ENCODE measurements at places on chromosomes 1 and 21.
A peak's percentile ranks its signal among the peaks of the same experiment; 100 is the strongest.

DNA sequence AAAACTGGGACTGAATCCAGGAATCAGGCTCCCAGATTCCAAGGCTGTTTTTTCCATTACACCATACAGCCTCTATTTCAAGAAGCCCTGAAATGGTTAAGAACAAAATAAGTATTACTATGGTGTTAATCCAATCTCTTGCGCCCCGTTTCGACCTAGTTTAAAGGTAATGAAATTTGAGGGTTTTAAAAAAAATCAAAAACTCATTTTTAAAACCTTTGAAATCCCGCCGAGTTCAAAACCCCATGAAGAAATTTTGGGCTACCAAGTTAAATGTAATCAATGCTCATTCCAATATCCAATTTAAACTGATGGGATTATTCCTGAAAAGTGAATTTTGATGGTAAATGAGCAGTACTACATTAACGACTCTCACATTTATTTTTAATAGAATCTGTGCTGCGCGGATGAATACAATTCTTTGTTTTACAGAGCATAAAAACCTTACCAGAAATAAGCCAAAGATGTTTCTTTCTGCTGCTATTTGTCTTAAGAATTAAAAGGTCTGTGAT, 767 bp upstream of the EGLN1 start:
- no peak for DNase-seq

- DNase-seq = peak; percentile 97
Measured at GRCh38 chr1:78279051-78279450, 211.7 kb upstream of the PTGFR start.

- DNase-seq = no peak
Measured at GRCh38 chr1:68448365-68448764, 1.4 kb downstream of the RPE65 start.

DNA sequence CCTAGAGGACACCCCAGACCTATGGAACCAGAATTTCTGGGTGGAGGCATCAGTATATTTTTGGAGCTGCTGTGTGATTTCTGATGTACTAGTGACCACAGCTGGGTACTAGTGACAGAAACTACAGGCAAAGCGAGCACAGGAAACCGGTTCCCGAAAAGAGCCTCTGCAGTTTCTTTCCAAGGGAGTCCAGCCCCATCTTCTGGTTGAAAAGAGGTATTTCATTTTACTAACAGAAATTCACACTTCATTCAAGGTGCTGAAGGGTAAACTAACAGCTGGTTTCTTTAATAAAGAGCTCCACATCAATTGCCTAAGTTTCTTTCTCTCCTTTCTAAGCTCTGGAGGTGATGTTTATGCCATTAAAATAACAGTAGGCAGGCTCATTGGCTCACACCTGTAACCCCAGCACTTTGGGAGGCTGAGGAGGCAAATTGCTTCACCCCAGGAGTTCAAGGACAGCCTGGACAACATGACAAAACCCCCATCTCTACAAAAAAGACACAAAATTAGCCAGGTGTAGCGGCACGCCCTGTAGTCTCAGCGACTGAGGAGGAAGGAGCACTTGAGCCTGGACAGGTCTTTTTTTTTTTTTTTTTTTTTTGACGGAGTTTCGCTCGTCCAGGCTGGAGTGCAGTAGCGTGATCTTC, 22.0 kb downstream of the THAP3 start:
- peak; percentile 45 for DNase-seq

DNA sequence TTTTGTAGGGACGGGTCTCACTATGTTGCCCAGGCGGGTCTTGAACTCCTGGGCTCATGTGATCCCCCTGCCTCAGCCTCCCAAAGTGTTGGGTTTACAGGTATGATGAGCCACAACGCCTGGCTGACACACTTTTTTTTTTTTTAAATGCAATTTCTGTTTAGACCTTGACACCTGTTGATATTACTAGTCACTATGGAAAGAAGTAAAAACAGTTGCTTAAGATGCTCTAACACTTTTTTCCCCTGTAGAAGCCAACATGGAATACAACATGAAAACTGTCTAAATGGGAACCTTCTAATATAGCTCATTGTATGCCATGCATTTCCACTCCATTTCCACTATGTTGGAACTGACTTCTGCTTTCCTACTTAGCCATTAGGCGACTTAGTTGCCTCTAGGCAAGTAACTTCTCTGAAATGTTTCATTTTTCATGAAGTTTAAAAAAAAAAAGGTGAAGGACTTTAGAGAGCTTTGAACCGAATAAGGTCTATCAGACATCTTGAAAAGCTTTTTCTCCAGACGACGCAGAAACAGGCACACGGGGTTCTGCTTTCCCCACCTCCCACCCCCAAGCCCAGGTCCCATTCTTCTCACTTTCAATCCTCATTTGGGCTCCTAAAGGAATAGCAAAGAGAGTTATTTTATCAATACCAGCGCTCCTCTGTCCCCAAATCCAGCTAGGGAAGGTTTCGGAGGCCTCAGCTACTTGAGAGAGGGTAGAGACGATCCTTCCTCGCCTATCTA, 648 bp upstream of the DR1 start:
- peak; percentile 24 for DNase-seq

DNA sequence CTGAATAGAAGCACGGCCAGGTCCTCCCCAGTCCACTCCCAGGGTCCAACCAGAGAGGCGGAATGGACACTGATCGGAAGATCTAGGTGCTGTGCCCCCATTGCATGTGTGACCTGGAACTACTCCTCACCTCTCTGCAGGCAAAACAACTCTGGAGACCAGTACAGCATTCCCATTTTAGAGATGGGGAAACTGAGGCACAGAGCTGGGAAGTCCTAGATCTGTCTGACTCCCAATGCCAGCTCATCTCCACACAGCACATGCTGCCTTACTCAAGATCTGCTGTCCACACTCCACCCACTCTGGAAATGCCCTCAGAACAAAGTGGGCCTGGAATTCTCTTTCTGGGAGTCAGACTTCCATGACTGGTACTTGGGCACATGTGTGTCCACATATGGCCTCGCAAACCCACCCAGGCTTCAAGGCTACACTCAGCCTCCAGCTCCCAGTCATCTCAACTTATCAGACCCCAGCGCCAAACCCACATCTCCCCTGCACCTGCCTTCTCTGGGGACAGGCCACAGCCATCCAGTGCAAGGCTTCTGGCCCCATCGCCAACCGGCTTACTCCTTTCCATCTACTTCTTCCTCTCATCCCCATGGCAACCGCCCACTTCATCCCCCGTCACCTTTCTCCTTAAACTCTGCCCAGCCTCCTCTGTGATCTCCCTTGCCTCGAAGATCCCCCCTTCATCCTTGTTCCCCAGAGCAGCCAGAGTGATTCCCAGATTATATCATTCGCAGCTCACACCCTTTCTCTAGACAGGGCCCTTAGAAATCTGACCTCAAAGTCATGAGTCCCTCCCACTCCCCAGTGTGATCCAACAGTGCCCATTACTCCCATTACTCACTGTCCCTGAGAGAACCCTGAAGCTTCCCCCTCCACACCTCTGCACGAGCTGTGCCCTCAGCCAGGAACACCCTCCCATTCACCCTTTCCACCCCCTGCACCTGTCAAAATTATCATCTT, 2.7 kb downstream of the COL8A2 start:
- DNase-seq = no peak

GRCh38 chr1:225426395-225427234, 1.2 kb downstream of the LBR start:
- DNase-seq = peak; percentile 26

DNA sequence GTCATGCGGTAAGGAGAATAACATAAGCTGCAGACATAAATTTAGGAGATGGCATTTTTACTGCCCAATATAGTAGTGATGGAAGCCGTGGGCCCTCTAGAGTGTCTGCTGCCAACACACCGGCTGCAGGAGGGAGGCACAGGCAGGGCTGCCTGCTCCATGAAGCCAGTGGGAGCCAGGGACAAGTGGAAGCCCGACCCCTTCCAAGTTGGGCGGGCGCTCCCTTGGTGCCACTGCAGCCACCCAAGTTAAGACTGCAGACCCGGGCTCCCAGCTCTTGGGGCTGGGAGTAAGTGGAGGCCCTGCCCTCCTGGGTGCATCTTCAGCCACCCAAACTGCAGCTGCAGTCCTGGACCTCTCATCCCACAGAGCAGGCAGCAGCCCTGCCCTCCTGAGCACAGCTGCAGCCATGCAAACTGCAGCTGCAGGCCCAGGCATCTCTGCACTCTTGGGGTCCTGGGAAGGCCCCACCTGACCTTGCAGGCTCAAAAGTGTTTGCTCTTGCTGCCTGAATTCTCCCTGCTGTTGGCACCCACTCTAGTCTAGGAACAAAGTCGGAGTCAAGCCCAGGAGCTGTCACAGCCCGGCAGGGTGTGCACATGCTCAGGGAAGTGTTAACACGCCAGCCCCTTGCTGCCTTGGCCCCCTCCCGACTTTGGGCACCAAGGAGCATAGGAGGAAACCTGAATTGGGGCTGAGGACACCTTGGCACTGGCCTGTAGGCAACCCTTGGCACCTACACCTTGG, 437.2 kb upstream of the PRMT6 start:
- no peak for DNase-seq

DNA sequence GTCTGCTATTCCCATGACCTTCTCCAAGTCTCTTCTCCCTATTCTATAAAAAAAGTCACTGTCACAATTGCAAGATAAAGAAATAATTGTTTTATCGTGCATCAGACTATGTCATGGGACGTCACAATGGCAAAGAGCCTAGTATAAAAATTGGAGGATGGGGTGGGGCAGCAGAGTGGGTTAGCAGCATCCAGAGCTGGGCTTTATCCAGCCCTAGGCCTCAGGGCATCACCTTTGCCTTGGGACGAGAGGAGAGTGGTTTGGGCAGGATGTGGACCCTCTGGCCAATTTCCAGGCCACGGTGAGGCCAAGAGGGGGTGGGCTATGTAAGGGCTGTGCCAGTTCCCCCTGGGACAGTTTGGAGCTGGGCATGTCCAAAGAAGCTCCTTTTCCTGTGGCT, 25.7 kb downstream of the WNT4 start:
- no peak for DNase-seq

- no peak for DNase-seq
Measured at GRCh38 chr1:217919683-217920388, 288.7 kb downstream of the SPATA17 start.

DNA sequence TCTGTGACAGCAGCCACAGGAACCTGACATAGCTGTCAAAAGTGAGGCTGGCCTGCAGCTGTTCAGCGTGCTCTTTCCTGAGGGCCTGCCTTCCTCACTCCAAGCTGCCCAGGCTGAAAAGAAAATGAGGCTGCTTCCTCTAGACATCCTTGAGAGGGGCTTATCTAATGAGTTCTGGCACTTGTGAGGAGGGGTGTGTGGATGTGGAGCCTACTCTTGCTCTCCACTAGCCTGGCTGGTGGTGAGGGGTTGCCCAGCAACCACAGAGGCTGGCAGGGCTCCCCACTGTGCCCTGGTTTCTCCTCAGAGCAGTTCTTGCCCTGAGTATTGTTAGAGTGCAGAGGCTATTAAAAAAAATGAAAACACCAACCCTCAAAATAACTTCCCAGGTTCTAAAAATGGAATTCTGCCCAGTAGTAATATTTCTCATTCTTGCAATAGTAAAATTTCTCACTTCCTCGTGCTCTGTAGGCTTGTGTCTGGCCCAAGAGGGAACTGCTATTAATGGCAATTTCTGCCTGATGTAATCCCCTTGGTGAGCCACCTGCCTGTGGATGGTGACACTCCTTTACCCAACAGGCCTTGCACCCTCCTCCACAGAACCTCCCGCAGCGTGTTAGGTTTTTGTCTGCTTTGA, 52.6 kb upstream of the EPS8L3 start:
- DNase-seq = no peak

DNA sequence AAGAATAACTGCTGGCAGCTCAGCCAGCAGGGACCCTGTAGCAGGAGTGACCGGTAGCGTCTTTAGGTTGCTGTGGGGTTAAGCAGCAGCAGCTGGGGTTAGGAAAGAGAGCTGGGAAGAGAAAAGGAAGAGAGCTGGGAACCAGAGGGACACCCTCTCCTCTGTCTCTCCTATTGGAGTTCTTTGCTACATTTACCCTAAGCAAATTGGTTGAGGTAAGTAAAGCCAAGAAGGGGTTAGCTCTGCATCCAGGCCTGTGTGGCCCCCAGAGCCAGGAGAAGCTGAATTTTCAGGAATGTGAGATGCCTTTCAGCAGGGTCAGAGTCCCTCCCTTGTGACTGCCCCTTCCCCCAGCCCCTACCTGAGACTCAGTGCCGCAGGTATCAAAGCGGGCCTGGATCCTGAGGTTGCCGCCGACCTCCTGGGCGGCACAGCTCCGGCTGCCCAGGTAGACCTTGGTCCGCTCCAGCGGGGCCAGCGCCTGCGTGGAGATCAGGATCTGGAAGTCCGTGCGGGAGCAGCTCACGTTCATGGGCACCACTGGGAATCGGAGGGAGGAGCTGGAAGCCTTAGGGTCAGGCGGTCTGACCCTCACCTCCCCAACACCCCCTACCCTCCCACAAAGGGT, 16.4 kb downstream of the CDCP2 start:
- DNase-seq = no peak

- DNase-seq = peak; percentile 56
Measured at GRCh38 chr1:182340233-182341058, 51.1 kb downstream of the GLUL start.

- DNase-seq = no peak
Measured at GRCh38 chr1:192697771-192698170, 61.8 kb downstream of the RGS13 start.

- no peak for DNase-seq
Measured at GRCh38 chr1:94068999-94069918, 51.7 kb downstream of the ABCA4 start.

GRCh38 chr1:79899914-79900313, 893.4 kb upstream of the ADGRL4 start:
- DNase-seq = peak; percentile 99

GRCh38 chr21:38075833-38076587, 159.8 kb upstream of the KCNJ6 start:
- no peak for DNase-seq

DNA sequence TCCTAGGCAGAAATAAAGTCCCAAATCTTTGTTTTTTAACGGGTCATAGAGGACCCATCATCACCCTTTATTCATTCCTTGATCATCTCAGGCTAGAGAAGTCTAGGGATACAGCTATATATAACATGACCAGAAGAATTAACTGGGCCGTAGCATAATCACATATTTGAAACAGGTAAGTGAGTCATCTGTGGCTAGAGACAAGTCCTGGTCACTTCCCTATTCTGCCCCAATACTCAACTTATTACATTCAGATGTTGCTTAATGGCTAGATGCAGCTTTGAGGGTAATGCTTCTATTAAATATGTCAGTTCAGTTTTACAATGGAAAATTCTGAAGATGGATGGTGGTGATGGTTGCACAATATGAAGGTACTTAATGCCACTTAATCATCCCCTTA, 47.0 kb downstream of the EXO1 start:
- no peak for DNase-seq

DNA sequence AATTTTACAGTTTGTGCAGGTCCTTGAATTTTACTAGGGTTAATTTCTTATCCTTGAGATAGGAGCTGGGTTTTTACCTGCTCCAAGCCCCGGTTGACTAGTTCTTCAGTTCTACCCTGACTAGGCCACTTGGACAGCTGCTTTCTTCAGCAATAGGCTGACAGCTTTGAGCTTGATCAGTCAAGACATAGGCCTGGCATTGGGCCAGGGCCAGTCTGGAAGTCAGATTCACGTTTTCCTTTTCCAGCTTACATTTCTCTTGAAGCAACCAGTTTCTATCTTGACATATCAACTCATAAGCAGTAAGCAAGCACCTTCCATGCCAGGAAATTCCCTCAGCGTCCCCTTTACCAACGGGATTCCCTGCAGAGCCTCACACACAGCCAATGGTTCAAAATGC, 63.7 kb upstream of the AJAP1 start:
- DNase-seq = no peak

All from HCEC 1CT (cell line).